Activated CD8-positive, alpha-beta memory T cell treated with anti-CD3 and anti-CD28 coated beads, Interleukin-2, amount 10 ng/mL, durations not matched to agents 7 days and 5 days (primary cell): ENCODE measurements at places on chromosomes 11 and 22. TPM values are rescaled to one million over a fixed set of nuclear protein-coding genes. Genes with fewer than 3 reads are reported as not detected.

GRCh38 chr22:39900306-39901227 lies at the start of gene GRAP2:
TSS of gene GRAP2 (plus strand) at chr22:39901084. CDS start at chr22:39947107, 46,023 bp downstream.
- DNase-seq, result peak; percentile 93

DNA sequence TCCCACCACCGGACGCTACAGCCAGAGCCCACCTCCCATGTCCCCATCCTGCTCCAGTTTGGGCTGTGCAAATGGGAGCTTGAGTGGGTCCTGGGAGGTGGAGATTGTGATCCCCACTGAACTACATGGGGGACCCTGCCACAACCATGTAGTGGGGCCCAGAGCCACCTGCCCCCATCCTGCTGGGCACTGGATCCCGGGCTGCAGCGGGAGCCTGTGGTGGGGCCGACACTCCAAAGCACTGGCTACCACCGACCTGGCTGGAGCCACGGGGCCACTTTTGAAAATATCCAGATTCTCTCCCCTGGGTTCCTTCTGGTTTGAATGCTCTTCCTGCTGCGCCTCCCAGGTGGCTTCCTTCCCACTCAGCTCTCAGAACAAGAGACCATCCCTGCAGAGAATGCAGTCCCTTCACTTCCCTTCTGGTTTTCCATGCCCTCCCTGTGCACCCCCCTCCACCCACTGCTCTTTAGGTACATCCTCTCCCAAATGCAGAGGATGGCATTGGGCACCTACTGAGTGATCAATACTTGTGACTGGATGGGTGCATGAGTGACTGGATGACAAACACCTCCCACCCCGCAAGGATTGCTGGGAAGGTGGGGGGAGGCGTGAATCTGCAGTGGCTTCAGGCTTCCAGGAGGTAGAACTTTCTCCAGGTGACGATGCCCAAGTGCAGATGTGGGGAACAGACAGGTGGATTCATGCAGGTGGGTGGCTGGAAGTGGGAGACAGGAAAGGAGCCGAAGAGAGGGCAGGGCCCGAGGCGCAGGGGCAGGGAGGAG lies 846 bp upstream of the UNC93B1 start:
- no peak for DNase-seq

GRCh38 chr22:35392357-35392756 lies 7.6 kb upstream of the MCM5 start:
- DNase-seq, result no peak

The NXPE4 gene
- not detected for total RNA-seq

The CHADL gene
- 0.38 TPM for total RNA-seq

DNA sequence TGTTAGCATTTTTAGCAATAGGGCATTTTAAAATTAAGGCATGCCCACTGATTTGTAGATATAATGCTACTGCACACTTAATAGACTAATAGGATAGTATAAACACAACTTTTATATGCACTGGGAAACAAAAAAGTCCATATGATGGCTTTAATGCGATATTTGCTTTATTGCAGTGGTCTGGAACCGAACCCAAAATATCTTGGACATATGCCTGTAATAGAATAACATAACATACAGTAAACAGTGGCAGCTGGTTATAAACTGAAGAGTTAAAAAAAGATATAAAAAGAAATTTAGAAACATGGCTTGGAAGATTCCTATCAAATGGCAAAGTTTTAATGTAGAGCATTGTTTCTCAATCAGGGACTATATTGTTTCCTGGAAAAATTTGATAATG lies 111.9 kb downstream of the KIF18A start:
- DNase-seq, result no peak

The NNMT gene
- not detected for total RNA-seq

The LRRC4C gene
- total RNA-seq, result not detected

- DNase-seq, result peak; percentile 67
Measured at GRCh38 chr11:78291503-78292108, 102.9 kb downstream of the USP35 start.

- DNase-seq, result no peak
Measured at GRCh38 chr11:1556278-1556902, 15.7 kb downstream of the DUSP8 start.

The BET1L gene
- total RNA-seq, result 31.7 TPM

The SRPRA gene
- 100 TPM for total RNA-seq

DNA sequence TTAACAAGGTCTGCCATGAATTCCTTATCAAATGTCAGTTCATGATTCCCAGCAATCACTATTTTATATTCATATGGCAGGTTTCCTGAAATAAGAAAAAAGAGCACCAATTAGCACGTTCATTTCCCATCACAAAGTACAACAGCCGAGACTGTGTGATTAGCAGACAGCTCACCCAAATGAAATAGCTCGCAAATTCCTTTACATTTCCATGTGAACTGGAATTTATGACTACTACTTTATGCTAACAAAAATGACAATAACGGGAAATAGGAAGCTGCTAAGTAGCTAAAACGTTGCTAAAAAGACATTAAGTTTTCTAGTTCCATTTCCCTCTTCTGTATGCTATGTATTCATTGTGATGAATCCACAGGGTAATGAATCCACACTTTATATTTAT lies 90.7 kb downstream of the MPPED2 start:
- DNase-seq, result no peak

GRCh38 chr11:27390318-27391295 lies 27.6 kb upstream of the CCDC34 start:
- no peak for DNase-seq

DNA sequence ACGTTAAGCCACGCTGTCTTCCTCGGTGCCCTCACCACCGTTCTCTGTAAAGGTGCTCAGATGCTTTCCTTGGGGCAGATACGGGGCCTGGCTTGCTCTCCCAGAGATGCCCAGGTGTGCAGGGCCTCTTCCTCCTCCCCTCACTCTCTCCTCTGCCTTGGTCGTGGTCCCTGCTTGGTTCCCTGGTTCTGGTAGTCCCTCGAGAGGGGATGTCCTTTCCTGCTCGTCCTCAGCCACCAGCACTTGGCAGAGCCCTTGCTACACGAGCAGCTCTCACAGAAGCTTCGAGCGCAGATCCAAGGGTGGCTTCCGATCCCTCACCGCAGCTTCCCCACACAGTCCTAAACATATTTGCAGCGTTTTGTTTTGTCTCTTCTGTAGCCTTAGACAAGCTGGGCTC lies 298.8 kb downstream of the TBC1D22A start:
- no peak for DNase-seq

- DNase-seq, result no peak
Measured at GRCh38 chr11:111409915-111410314, 30.8 kb upstream of the POU2AF1 start.

The TRIM29 gene
- not detected for total RNA-seq

GRCh38 chr22:36644333-36644757 lies 59.2 kb downstream of the CACNG2 start:
- peak; percentile 48 for DNase-seq

The MYO7A gene
- 0.23 TPM for total RNA-seq

- DNase-seq, result no peak
Measured at GRCh38 chr11:2525941-2526807, 81.4 kb downstream of the KCNQ1 start.

The MIAT gene
- 66.5 TPM for total RNA-seq

GRCh38 chr11:1670905-1671371 lies 26.1 kb upstream of the KRTAP5-6 start:
- DNase-seq, result no peak

GRCh38 chr11:118058311-118059245 lies 18.3 kb upstream of the TMPRSS4 start:
- DNase-seq, result no peak

DNA sequence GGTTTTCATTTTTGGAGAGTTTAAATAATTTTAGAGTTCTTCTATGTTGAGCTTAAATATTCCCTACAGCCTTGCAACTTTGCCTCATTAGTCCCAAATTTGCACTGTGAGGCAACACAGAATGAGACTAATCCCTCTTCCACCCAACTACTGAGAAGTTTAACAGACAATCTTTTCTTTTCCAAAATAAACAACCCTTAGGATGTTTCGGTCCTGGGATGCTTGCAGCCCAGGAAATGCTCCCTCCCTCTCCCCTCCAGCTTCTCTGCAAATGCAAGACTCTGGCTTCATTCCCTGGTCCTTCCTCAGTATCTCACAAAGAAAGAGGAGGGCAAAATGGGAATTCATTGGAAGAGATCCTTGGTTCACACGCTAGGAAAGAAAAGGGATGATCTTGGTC lies 222.5 kb downstream of the ST3GAL4 start:
- no peak for DNase-seq

DNA sequence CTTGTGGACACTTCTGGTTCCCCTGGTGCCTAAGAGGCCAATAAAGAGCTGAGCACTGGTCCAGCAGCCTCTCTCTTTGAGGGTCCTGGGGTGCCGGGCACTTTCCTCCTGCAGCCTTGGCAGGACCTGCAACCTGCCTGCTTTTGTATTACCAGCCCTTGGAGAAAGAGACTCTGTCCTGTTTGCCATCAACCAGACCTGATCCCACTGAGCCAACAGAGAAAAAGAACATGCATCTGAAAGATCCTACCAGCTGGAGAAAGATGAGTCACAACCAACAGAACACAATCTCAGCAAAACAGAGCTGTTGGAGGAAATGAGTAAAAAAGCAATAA lies 321.0 kb downstream of the DDX10 start:
- DNase-seq, result no peak

GRCh38 chr11:71562120-71562519 lies 3.2 kb upstream of the KRTAP5-10 start:
- no peak for DNase-seq

DNA sequence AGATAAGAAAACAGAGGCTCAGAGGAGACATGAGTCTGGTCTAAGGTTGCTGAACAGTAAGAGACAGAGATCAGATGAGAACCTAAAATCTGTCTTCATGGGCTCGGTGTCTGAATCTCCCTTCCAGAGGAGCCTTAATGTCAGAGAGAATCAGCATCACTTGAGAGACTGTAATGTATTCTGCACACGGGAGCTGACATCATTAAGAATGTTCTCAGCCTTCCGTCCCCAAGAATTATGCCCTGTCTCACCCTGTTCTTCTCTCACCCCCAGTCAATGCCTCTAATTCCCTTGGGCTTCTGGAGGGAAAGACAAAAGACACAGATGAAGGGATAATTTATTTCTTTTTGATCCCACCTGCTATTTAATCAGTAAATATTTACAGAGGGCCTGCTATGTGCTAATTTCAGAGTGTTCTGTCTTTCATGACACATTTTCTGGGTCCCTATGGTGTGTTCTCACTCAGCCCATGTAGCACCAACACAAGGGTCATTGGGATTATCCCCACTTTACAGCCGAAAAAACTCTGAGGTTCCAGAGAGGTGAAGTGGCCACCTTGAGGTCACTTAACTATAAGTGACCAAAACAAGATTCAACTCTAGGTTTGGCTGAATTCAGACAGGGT lies 61.8 kb downstream of the CD82 start:
- DNase-seq, result no peak

DNA sequence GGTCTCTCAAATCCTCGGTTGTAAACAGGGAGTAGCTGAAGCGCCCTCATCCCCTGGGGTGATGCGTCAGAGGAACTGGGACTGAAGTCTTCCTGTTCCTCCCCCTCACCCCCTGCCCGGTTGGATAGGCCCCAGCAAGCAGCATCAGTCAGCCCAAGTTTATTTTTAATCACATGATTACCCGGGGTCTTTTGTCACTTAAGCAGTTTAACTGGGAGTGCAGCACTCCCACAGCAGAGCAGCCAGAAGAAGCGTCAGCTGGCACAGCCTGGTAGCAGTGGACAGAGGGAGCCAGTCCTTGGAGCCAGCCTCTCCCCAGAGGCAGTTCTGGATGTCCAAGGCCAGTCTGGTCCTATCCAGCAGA lies 342.1 kb downstream of the CTTN start:
- DNase-seq, result no peak

The CAPN5 gene
- total RNA-seq, result 0.28 TPM
